ENCODE measurements at places on chromosomes 3 and 15.

- no peak for DNase-seq
Measured at GRCh38 chr3:50100956-50101845, 12.5 kb downstream of the RBM5 start.

- DNase-seq, result peak; percentile 30
Measured at GRCh38 chr15:88894819-88895767, at the start of gene HAPLN3. Gene HAPLN3 (minus strand): TSS chr15:88895544. CDS start chr15:88887298, 8,246 bp downstream.

GRCh38 chr3:65348398-65348995 lies 660.7 kb upstream of the ADAMTS9 start:
- no peak for DNase-seq

DNA sequence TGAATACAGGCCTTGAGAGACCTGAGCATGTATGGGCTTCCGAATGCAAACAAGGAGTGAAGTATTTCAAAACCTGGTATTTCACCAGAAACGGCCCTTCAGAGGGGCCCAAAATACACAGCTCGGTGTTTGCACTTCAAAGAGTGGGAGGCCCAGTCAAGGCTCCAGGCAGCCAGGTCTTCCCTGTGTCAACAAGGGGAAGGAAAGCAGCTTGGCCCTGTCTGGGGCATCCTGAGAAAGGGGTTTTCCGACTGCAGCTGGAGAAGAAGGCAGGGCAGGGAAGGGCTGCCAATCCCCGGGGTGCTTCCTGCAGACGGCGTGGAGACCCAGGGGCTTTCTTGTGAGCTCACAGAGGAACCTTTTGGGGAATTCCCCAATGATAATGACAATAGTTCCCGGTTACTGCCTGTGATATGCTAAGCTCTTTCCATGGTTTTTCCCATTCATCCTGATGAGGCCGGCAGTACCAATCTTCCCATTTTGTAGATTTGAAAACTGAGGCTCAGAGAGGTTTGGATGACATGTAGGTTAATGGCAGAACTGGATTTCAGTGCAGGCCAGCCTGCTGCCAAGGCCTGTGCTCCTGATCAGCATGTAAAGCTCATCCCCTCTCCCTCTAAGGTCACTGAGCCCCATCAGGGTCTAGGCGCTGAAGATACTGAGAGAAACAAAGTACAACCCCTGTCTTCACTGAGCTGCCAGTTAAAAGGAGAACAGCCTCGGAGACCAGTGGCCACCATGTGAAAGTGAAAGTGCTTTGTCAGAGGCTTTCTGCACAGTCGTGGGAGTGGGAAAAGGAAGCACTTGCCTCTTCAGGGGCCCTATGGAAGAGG lies 43.0 kb upstream of the TLE3 start:
- DNase-seq, result no peak

GRCh38 chr15:48373821-48374451 lies 42.7 kb downstream of the DUT start:
- no peak for DNase-seq

DNA sequence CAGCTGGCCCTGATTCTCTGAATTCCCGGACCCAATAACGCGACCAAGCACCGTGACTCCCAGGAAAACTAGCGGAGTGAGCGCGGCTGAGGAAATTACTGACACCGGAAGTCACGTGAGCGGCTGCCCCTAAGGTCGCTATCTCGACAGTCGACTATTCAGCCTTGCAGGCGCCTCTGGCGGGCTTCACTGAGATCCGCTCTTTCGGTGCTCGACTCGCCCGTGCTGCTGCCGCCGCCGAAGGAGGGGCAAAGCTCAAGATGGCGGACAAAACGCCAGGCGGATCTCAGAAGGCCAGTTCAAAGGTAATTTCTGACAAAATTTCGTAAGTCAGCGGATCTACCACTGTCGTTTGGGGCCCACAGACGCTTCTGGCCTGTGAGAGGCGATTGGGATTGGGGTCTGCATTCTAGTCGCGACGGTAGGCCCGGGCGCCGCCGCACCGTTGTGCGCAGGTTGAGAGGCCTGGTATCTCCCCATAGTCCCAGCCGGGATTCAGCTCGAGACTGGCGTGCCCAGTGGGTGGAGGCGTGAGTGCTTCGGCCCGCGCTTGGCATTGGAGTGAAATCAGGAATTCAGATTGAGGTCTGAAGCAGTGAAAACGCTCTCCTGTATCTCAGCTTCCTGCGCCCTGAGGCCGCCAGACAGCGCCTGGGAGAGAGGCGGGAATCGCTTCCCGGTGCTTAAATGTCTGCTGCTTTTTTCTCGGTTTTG lies at the start of gene U2SURP:
Gene U2SURP (plus strand): TSS at position 202 of the 714 bp plus-strand sequence. CDS start 59 bp downstream, at position 261.
- peak; percentile 87 for DNase-seq

- no peak for DNase-seq
Measured at GRCh38 chr3:33001889-33002288, 50.4 kb downstream of the CCR4 start.

- no peak for DNase-seq
Measured at GRCh38 chr15:88661041-88661700, 22.4 kb downstream of the ISG20 start.

DNA sequence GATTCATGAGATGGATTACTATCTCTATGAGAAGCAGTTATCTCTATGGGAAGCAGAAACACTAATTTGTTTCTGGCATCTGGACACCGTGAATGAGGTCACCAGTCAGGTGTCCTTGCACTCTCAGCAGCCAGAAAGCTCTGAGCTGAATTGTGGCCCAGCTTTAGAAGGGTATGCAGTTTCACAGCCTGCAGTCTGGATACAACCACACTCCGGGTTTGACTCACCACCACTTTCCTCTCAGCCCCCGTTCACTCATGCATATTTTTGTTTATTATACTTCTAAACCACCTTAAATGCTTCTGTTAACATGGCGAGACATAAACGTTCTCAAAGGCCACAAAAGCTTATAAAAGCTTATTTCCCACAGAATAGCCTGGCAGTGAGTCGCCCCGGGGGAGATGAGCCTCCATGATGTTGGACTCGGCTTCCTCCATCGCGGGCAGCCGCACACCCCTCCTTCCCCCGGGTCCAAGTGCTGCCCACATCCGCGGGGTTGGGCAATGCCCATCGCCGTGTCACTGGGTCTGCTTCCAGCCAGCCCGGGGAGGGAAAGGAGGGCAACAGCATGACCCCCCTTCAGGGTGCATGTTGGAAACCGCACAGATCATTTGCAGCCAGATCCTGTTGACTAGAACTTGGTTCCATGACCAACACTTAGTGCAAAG lies 16.8 kb upstream of the SLC41A3 start:
- DNase-seq, result no peak

DNA sequence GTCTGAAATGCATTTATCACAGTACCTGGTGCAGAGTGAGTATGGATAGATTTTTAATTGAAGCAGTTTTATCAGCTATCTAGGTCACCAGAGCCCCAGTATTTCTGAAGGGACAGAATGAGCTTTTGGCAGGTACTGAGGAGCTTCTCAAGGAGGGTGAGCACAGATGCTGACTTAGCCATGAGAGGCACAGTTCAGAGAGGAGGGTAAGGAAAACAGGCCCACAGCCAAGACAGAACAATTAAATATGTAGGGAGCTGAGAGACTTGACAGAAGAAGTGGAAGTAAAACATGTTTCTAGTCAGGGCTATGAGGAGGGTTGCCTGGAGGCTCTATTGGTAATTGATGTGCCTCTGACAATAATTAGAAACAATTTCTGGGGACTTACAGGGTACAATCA lies 20.1 kb downstream of the ZNF80 start:
- no peak for DNase-seq

DNA sequence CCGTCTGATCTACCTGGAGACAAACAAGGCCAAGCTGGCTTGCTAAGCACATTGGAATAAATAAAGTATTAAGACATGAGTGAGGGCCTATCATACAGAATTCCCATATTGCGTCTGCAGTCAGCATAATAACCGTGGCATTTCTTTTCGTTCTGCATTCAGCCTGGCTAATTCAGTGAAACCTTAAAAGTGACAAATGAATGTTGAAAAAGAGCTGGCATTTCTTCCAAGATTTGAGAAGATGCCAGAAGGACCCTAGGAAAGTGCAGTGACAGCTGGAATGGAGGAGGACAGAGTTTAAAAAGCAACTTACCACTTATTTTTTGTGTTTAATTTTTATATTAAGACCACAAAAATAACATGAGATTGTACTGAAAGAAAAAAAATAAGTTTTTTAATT lies 67.1 kb downstream of the SUCLG2 start:
- DNase-seq, result no peak

GRCh38 chr3:73432023-73432705 lies 192.6 kb downstream of the PDZRN3 start:
- DNase-seq, result no peak

- no peak for DNase-seq
Measured at GRCh38 chr3:59808446-59808845, 758.6 kb upstream of the CFAP20DC start.

DNA sequence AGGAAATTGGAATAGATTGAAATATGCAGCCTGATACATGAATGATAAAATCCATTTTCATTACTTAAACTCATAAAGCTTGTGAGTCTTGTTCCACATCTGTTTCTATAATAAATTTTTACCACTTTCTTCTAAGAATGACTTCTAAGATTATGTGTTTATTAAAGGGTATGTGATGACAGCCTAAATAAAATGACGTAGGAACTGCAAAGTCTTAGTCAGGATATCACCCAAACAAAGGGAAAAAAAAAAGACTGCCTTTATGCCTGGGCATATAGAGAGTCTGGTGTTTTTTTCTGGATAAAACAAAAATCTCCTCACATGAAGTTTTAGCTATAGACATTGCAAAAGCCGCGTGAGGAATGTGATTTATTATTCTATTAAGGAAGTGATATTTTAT lies 844.0 kb downstream of the DIPK2A start:
- DNase-seq, result no peak

- no peak for DNase-seq
Measured at GRCh38 chr15:63048776-63049665, 6.5 kb downstream of the TPM1 start.

DNA sequence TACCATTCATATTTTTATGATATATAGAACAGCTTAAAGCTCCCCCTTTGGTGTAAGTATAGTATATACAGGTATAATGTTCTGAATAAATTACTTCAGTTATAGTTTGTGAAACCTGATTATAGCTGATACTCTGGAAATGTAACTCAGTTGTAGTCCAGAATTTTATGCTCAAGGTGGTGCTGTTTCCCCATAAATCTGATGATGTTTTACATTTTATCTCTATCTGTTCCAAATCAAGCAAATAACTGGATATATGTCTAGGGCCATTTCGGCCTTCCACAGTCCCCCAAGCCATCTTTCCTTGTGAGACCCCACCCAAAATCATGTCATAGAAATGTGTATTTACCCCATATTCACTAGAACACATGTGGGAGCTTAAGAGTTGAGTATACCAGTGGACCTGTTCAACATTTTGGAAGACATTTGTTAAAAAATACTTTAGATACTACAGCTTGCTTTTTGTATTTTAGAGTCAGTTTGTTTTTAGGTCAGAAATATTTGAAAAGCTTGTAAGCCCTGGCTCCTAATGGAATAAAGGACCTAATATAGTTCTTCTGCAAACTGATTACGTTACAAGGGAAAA lies 107.1 kb downstream of the ATG7 start:
- no peak for DNase-seq

GRCh38 chr3:57942872-57943283 lies 65.3 kb upstream of the FLNB start:
- no peak for DNase-seq

GRCh38 chr3:136022529-136023263 lies 57.2 kb downstream of the PPP2R3A start:
- no peak for DNase-seq

- no peak for DNase-seq
Measured at GRCh38 chr3:195700319-195700718, 20.5 kb upstream of the MUC20 start.

GRCh38 chr3:14774431-14774830 lies 44.3 kb upstream of the FGD5 start:
- DNase-seq, result no peak

DNA sequence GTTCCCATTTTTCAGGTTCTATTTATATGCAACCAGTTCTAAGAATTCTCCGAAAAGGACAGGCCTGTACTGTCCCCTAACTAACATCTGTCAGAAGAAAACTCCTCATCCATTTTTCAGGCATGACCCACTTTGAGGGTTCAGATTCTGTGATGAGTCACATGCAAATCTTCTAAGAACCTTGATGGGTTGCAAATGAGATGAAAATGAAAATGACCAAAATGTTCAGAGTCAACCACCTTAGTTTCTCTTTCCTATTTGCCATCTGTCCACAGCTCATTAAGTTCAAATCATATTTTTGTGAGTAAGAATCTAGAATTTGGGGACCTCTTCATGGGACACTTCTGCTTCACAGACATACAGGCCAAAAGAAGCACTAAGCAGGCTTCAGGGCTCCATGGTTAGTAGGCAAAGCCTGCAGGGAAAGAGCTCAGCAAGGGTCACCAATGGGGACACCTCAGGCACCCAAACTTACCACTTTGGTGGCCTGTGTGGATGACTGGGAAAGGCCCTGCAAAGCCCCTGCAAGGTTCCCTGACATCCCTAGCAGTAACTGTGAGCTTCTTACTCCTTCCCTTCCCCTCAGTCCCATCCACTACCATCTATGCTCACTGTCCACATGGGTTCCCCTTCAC lies 122.0 kb downstream of the WDR76 start:
- no peak for DNase-seq

- no peak for DNase-seq
Measured at GRCh38 chr3:23976555-23976954, 31.5 kb downstream of the NR1D2 start.

DNA sequence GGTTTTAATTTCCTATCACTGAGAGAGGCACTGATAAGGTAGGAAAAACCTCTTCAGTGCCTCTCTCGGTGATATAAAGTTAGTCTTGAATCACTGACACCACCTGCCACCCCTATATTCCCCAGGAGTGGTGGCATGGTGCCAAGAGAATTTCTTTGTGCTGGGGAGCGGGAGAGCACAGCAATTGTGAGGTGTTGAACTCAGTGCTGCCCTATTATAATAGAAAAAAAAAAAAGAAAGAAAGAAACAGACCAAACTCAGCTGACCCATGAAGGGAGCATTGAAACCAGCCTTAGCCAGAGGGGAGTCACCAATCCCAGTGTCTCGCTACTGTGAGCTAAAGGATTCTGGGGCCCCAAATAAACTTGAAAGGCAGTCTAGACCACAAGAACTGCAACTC lies 201.4 kb upstream of the STT3B start:
- DNase-seq, result no peak

- DNase-seq, result no peak
Measured at GRCh38 chr3:167861649-167862048, 126.1 kb downstream of the SERPINI1 start.

DNA sequence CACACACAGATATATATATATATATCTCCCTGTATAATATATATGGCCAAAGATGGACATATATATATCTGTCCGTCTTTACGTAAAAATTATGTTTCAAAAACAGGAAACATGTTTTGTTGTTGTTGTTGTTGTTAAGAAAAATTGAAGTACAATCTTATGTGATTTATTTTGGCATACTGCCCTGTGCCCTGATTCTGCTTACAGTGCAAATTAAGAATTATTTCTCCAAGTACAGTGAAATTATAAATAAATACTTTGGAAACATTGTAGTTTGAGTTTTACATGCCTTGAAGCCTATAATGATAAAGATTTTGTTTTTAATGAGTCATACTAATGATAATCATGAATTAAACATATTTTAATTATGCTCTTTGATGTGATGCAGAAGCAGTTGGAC lies 994.9 kb downstream of the DIPK2A start:
- no peak for DNase-seq
